ENCODE measurements at places on chromosomes 4 and X.

DNA sequence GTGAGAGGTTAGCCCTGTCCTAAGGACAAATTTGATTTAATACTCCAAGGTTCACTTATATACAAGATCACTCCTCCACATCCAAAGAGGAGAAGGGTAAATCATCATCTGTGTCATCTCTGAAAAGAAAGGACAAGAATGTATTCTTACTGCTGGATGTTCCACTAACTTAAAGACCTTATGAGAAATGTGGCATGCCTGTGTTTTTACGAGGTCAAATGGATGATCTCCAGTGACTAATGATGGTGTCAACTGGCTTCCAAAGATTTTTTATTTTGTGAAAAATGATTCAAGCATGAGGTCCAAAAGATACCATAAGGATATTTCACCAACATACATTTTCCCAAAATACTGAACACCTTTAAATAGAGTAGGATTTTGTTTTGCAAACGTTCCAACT, 143.4 kb downstream of the PTCHD1 start:
- no peaks in the 10 kb centered on the region for H3K4me1 ChIP-seq
- no peak overlapping the region for H3K4me3 ChIP-seq
- H3K27me3 ChIP-seq = no peaks in the 10 kb centered on the region
- no peak overlapping the region for H3K27ac ChIP-seq

DNA sequence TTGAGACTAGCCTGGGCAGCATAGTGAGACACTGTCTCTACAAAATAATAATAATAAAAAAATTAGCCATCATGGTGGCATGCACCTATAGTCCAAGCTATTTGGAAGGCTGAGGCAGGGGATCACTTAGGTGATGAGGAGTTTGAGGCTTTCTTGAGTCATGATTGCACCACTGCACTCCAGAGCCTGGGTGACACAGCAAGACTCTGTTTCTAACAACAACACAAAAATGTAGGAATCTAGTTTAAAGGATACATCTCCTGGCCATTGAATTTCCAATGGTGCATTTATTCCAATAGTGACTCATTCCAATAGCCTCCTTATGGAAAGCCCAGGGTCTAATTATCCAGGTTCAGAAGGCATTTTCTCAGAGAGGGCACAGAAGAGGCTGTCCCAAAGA, 21.9 kb upstream of the HERC6 start:
- H3K4me3 ChIP-seq = no peak overlapping the region
- H3K4me1 ChIP-seq = no peaks in the 10 kb centered on the region
- H3K27me3 ChIP-seq = no peaks in the 10 kb centered on the region
- no peaks in the 10 kb centered on the region for H3K36me3 ChIP-seq
- H3K27ac ChIP-seq = no peak overlapping the region
- DNase-seq = no peak

- H3K36me3 ChIP-seq = no peaks in the 10 kb centered on the region
- H3K27ac ChIP-seq = no peak overlapping the region
- no peak for DNase-seq
- H3K4me3 ChIP-seq = no peak overlapping the region
Measured at GRCh38 chrX:19555683-19556082, 40.4 kb upstream of the MAP3K15 start.

- no peaks in the 10 kb centered on the region for H3K36me3 ChIP-seq
- H3K4me1 ChIP-seq = peaks cover 2% of the 10 kb centered on the region
- no peak for DNase-seq
- H3K4me3 ChIP-seq = no peak overlapping the region
- no peak overlapping the region for H3K27ac ChIP-seq
Measured at GRCh38 chrX:112759512-112759911, 79.8 kb upstream of the LHFPL1 start.

DNA sequence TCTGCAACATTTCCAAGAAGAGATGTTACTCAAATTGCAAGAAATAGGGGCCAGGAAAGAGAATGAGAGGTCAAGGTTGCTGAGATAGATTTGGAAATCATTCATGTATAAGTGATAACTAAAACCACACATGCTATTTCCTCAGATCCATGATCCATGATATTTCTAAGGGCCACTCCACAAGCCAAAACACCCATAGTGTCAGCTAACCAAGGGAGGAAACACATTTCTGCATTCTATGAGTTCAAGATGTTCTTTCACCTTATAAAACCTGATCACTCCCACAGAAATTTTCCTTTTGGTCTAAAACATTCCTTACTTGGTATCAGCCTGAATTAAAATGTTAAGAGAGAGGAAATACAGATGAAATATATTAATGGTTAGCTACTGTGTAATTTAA, 47.2 kb downstream of the TBCK start:
- no peak overlapping the region for H3K4me3 ChIP-seq
- DNase-seq = no peak
- H3K36me3 ChIP-seq = 0 out of 2 replicates have a peak, but pooled peaks cover 2% of the 10 kb centered on the region
- H3K27me3 ChIP-seq = no peaks in the 10 kb centered on the region
- H3K27ac ChIP-seq = no peak overlapping the region

GRCh38 chr4:171534391-171534790, 278.8 kb upstream of the GALNTL6 start:
- no peaks in the 10 kb centered on the region for H3K4me1 ChIP-seq
- no peak overlapping the region for H3K4me3 ChIP-seq
- DNase-seq = no peak
- no peaks in the 10 kb centered on the region for H3K27me3 ChIP-seq

DNA sequence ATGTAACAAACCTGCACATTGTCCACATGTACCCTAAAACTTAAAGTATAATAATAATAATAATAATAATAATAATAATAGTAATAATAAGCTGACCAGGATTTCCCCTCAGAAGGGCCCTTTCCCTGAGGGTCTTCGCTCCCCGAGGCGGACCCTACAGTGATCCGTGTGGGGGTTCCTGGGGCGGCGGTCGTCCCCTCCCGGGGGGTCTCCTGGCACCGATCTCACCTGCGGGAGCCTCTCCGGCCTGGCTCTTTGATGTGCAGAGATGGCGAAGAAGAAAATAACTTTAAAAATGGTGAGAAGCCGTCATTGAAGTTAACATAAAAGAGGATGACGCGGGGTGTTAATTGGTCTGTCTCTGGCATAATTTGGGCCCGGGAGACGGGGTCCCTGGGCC, 48.2 kb upstream of the PPP2R3B start:
- no peaks in the 10 kb centered on the region for H3K4me1 ChIP-seq
- no peaks in the 10 kb centered on the region for H3K36me3 ChIP-seq
- H3K4me3 ChIP-seq = no peak overlapping the region
- no peak overlapping the region for H3K27ac ChIP-seq
- peaks cover 4% of the 10 kb centered on the region for H3K27me3 ChIP-seq

DNA sequence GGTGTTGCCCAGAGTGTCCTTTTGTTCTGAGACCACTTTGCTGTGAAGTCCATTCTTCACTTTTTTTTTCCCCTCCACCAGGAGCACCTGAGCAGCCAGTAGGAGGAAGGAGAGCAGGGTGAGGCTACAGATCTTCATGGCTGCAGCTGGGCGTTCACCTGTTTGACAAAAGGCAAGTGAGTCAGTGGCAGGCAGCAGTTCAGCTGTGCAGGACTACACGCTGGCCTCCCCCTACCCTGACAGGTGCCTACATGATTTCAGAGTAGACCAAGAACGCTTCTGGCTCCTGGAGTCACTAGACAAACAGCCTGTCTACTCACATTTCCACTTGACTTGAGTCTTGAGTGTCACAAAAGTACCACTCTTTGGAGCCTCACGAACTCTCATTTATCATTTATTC, 2.0 kb downstream of the FGFBP1 start:
- no peak overlapping the region for H3K27ac ChIP-seq
- H3K27me3 ChIP-seq = peaks cover 33% of the 10 kb centered on the region
- H3K4me1 ChIP-seq = no peaks in the 10 kb centered on the region
- no peak overlapping the region for H3K4me3 ChIP-seq
- H3K36me3 ChIP-seq = no peaks in the 10 kb centered on the region

- H3K27me3 ChIP-seq = no peaks in the 10 kb centered on the region
- H3K4me1 ChIP-seq = peaks cover 2% of the 10 kb centered on the region
- no peak overlapping the region for H3K27ac ChIP-seq
- peaks cover 2% of the 10 kb centered on the region for H3K36me3 ChIP-seq
- DNase-seq = peak; percentile 64
- H3K4me3 ChIP-seq = no peak overlapping the region
Measured at GRCh38 chrX:13748486-13748885, 13.9 kb downstream of the OFD1 start.

GRCh38 chr4:161133586-161134276, 1030.1 kb downstream of the FSTL5 start:
- no peaks in the 10 kb centered on the region for H3K36me3 ChIP-seq
- H3K4me3 ChIP-seq = no peak overlapping the region
- H3K4me1 ChIP-seq = no peaks in the 10 kb centered on the region

DNA sequence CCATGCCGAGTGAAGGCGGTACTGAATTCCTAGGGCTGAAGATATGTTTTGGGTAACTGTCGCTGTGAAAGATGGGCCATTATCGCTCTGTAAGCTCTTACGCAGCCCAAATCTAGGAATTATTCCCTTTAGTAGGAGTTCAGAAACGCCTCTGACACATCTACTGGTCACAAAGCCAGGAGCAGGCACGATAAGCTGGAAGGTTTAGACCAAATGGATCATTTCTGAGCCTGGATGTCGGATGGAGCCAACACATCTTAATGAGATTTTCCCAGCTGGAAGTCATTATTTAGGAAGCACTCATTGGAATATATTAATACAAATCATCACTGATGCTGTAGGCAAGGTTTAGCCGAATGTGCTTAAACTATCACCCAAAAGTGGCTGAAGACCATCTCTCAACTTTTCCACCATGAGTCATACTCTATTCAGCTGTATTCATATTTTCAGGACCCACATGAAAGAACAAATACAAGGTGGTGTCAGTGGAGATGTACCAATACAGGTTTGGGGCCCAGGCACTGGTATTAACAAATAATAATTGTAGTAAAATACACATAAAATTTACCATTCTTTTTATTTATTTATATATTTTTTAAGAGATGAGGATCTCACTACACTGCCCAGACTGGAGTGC, 34.2 kb upstream of the ATRX start:
- DNase-seq = no peak
- H3K4me1 ChIP-seq = no peaks in the 10 kb centered on the region
- H3K27me3 ChIP-seq = no peaks in the 10 kb centered on the region
- H3K4me3 ChIP-seq = no peak overlapping the region
- peaks cover 2% of the 10 kb centered on the region for H3K36me3 ChIP-seq

- H3K36me3 ChIP-seq = no peaks in the 10 kb centered on the region
- no peak for DNase-seq
- no peak overlapping the region for H3K4me3 ChIP-seq
- no peaks in the 10 kb centered on the region for H3K4me1 ChIP-seq
Measured at GRCh38 chr4:2064276-2064991, 5.3 kb downstream of the NAT8L start.

- DNase-seq = no peak
- no peaks in the 10 kb centered on the region for H3K4me1 ChIP-seq
- no peak overlapping the region for H3K4me3 ChIP-seq
- H3K27me3 ChIP-seq = peaks cover 8% of the 10 kb centered on the region
Measured at GRCh38 chr4:3789587-3789986, 23.4 kb downstream of the ADRA2C start.

DNA sequence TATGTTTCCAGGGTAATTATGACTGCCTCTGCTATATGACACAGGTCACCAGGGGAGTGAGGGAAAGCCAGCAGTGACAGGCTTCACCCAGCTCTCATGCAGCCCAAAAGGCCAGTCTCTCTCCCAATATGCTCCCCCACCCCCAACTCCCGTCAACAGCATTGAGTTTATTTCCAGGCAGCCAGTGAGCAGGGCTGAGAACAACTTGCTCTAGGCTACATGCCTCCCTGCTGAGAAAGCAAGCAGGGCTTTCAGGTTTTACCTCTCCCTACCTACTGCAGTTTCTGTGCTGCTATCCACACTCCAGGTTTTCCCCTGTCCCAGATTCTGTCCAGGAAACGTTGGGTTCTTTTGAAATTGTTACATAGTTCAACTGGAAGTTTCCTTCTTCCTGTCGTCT, 291.4 kb downstream of the PABPC4L start:
- H3K4me1 ChIP-seq = no peaks in the 10 kb centered on the region
- H3K4me3 ChIP-seq = no peak overlapping the region
- no peak for DNase-seq
- H3K27me3 ChIP-seq = no peaks in the 10 kb centered on the region

Measured in IMR-90 (cell line).